ENCODE measurements at places on chromosomes 5 and 9.
A peak's percentile ranks its signal among the peaks of the same experiment; 100 is the strongest.

DNA sequence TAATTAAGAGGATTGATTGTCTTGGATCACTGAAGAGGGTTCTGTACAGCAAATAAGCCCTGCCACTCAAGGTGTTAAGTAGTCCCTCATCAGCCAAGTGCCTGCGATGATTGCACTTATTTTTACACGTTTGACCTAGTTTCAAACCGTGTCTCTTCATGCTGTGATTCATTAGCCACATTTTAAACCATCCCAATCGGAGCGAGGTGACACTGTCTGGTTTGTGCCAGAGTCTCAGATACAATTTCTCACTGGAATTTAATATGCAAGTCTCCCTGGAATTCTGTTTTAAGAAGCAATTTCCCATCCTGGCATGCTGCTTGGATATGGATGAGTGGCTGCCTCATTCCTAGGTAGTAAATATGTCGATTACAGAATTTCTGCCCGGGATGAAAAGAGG is 1.6 kb downstream of the INSYN2B start:
- DNase-seq: no peak

DNA sequence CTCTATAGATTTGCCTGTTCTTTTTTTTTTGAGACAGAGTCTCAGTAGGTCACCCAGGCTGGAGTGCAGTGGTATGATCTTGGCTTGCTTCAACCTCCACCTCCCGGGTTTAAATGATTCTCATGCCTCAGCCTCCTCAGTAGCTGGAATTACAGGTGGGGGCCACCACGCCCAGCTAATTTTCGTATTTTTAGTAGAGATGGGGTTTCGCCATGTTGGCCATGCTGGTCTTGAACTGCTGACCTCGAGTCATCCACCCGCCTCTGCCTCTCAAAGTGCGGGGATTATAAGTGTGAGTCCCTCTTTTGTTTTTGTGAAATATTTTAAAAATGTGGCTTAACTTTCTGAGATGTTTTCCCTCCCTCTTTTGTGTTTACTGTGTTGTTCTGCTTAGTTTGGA is 29.2 kb downstream of the HSPA4 start:
- DNase-seq: no peak

- DNase-seq: no peak
Observed at GRCh38 chr9:133580419-133580738, 28.8 kb downstream of the FAM163B start.

DNA sequence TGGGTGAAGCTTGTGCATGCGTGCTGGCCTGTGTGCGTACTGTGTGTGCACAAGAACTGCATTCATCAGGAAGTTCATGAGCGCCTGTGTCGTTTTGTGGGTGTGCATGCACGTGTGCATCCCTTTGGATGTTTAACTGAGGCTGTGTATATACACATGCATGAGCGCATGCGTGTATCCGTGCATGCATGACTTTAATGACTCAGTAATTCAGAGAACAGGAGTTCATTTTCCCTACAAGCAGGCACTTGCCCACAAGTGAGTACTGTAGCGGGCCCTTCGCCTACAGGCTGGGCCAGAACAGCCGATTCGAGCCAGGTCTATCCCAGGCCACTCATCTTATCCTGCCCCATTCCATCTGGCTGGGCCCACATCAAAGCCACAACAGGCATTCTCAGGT is 29.8 kb downstream of the CORO2A start:
- no peak for DNase-seq

DNA sequence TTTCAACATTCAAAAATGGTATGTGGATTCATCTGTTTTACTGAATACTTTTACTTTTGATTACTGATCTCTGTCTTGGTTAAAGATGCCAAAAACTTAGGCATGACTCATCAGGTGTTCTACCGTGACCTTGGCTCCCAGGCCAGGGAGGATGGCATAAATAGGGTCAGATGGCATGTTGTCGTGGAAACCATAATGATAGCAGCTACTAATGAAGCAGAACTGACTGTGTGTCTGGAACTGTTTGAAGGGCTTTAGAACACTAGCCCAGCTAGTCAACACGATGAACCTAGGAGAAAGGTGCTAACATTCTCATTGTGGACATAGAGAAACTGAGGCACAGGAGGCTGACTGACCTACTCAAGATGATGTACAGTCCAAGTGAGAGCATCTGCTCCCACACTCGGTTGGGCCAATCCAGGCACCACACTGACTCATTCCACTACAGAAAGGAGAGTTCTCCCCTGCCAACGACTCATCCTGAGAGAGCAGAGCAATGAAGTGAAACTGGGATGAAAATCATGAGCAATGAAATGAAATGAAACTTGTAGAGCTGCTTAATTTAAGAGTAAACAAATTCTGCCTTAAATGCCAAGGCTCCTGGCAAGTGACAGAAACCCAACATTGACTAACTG is 116.0 kb downstream of the TENT4A start:
- DNase-seq: peak; percentile 68

Measured in activated CD8-positive, alpha-beta memory T cell treated with anti-CD3 and anti-CD28 coated beads, Interleukin-2, amount 50 U/mL, for 48 hours (primary cell).